ENCODE measurements at places on chromosomes 1 and 21. TPM values are rescaled to one million over a fixed set of nuclear protein-coding genes. Genes with fewer than 3 reads are reported as not detected.

GRCh38 chr1:212916481-212917133, 33.7 kb upstream of the VASH2 start:
- no peak for DNase-seq

- no peak for DNase-seq
Measured at GRCh38 chr1:19872190-19872589, 10.0 kb upstream of the OTUD3 start.

RNU1-4 gene
- total RNA-seq, result 1,591 TPM

GRCh38 chr1:151723726-151724370, 2.5 kb downstream of the RIIAD1 start:
- DNase-seq, result no peak

GRCh38 chr1:171290621-171291020, 23.4 kb upstream of the FMO4 start:
- no peak for DNase-seq

SPATA46 gene
- total RNA-seq, result not detected
